ENCODE measurements at places on chromosomes 4 and X.

DNA sequence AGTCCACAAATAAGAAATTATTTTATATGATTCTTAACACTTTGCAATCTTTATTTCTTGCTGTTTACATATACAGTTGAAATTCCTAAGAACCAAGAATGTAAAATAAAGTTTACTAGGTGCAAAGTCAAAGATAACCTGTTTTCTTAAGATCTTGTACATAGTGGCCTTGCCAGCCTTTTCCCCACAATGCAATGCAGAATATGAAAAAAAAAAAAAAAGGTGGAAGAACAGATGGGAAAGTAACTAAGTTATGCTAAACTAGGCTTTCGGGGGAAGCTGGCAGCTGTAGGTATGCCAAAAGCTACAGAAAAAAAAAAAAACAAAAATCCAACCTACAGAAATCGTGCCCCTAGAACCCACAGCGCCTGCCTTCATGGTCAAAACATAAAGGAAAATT, 1588.4 kb downstream of the STIM2 start:
- no peak for DNase-seq

- DNase-seq = no peak
These were observed 63.4 kb downstream of the GPR50 start for GRCh38 chrX:151239751-151240150.

DNA sequence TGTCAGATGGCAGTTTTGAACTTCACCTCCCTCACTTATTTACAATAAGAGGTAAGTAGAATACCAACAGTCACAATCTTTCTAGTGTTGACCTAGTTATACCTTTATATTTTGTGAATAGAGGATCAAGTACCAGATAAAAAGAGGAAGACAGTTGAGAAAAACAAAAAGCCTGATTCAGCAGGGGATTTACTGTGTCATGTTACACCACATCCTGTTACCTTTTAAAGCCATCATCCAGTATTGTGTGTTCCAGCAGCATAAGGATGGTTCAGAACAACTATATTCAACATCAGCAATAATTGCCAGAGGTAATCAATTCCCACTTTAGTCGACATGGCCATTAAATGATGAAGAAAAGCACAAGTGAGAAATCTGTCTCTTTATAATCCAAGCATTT, 21.3 kb upstream of the CXCL6 start:
- no peak for DNase-seq

DNA sequence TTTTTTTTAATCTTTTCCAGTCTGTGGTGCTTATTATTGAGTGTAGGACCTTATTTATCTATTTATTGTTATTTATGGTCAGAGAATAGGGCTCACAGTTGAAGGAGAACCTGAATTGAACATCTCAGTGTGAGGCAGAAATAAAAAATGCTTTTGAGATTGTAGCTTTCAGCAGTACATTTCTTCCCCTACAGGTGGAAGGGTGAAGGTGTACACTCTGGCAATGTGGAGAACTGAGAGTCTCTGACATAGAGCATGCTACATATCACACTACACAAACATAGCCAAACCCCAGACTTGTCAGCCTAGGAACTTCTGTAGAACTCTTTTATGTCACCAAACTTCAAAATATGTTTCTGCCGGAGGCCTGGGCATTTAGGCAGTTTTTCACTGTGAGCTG, 140.2 kb downstream of the STIM2 start:
- no peak for DNase-seq

DNA sequence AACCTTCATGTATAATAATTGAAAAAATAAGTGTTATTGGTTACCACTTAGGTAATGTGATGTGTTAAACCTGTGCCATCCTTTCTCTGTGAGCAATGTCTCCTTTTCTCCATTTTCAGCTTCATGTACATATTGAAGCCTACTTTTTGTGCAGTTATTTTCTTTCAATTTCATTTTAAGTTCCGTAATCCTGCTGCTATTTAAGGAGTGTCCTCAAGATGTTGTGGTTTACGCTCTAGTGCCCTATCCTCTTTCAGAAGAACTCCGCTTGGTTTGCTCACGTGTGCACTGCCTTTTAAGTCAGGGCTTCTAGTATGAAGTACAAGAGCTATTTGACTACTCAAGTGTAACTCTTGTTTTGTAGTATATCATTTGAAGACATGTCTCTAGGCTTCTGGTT, 2253.2 kb upstream of the TENM3 start:
- DNase-seq = no peak

GRCh38 chr4:25401066-25401465, 24.0 kb downstream of the ANAPC4 start:
- DNase-seq = no peak

DNA sequence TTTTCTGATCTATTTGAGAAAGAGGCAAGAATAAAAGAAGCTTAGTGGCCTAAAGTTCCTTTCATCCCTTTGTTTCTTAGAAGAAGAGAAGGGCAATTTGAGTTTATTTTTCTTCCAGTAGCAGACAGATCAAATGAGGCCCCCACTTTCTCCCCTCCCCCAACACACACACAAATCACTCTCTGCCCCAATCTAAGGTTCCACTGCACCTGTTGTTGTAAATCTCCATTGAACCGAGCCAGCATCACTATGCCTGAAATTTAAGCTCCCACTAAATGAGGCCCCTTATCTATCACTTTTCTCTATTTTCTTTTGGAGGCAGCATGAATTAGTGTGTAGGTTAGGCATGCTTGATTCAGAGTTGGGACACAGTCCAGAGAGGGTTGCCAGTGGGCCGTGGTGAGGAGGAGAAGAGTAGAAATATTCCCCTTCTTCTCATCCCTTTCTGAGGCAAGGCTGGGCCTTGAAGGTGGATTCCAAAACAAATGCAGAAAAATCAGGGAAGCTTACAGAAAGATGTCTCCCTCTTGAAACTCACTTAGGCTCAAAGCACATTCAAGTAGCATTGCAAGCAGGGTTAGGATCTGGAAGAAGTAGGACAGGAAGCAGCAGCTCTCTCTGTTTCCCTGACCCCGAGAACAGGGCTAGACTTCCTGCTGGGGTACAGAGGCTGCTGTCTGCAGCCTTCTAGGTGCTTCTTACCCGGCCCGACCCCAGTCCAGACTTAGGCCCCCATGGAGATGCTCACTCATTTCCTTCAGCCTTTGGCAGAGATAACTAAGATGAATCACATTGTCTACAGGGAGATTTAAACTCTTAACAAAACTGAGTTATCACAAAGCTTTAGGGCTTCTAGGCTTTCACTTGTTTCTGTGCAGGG, 70.7 kb downstream of the RASL11B start:
- DNase-seq = no peak

DNA sequence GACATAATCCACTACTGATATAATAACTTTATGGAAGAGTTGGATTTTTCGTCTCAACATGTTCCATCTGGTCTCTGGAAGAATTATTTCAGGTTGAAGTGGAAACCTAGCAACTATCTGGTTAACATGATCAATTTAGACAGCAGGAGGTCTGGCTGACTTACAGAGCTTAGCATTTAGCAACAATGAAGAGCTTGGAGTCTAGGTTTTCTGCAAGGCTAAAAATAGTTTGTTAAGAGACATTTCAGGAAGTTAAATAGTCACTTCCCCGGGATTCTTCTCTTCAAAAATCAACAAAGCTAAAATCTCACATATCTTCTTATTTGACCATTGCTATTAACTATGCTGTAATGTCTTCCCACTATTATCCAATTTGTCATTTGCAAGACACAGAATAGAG, 418.6 kb upstream of the DIPK2B start:
- DNase-seq = no peak

DNA sequence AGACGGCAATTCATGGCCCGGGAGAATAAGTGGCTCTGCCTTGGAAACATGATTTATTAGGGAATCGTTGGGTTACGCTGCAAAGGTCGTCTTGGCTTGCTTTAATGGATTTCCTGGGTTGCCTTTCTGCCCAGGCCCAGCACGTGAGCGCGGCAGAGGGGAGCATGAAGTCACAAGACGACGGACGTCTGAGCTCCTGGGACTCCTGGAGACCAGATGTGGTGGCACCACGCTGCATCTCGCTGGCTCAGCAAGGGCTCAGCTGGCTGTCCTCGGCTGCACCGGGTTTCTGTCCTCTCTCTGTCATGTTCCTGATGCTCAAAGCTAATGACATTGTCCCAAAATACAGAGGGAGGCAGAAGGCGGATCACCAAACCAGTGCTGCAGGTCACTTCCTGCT, 61.2 kb downstream of the C4orf50 start:
- no peak for DNase-seq

- no peak for DNase-seq
These were observed 6.5 kb downstream of the TEX13D start for GRCh38 chrX:124338733-124339514.

DNA sequence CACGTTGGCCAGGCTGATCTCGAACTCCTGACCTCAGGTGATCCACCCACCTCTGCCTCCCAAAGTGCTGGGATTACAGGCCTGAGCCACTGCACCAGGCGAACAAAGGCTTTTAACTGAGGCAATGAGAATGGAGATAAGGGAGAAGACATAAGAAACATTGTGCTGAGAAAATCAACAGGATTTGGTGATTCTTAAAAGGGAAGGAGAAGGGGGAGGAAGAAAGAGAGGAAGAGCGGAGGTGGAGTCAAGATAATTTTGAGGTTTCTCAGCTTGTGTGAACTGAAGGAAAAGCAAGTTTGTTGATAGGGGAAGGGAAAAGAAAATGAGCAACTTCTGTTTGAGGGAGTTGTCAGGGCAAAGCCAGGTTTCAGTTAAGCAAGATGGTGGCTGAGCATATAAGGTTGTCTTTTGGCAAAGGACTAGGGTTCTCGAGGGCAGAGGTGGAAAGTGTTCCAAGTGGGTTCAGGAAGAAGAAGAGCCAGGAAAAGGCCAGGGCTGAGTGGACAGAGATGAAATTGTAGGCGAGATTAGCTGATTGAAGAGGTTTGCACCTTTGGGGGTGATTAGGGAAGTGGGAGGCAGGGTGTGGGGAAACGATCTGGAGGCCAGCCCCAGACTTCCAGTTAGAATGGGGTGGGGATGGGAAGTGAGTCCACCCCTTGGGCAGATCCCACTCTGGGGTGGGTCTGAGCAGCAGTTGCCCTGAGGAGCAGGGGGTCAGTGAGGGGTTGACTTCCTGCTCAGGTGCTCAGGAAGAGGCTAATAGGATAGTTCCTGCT, 7.8 kb downstream of the DOCK11 start:
- no peak for DNase-seq

DNA sequence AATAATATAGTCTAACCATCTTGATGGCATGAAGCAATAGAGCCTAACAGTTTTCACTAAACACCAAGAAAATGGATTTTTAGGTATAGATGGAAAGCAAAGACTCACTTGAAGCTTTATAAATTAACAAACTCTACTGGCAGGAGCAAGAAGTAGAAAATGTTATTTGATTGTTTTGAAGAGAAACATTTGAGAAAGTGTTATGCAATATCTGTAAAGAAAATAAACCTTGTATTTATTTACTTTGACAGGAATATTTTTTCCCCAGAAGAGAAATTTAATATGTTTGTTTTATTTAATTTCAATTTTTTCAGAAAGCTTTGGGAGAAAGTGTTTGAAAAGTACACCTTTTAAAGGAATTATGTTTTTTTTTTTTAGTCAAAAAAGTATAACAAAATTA, 139.0 kb downstream of the STIM2 start:
- no peak for DNase-seq

GRCh38 chr4:74516303-74516702, 71.4 kb downstream of the AREG start:
- no peak for DNase-seq

DNA sequence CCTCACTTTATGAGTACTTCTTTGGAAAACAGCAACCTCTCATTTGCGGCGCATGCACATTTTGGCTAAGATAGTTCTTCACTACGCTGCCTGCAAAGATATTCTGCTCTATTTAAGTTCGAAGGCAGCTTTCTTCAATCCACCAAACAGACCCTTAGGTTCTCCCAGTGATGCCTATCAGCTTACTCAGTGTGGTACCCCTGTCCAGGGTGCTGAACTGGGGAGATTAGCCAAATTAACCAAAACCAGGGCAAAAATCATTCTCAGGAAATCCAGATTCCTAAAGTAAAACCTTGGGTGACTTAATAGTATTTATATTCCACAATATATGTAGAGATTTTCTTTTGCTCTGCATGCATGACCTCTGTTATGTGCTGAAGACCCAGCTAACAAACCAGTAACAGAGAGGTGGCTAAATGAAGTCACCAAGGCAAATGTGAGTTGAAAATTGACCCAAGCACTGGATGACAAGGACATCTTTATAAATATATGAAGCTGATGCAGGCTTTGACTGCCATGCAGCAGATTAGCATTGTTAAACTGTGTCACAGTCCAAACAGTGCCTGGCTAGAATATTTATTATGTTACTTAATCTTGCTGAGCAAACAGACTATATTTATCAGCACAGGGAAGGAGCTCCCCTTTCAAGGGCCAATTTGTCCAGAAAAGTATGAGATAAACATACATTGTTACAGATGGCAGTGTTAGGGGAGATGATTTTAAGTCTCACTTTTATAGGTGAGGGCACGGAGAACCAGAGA, 418.2 kb downstream of the STIM2 start:
- no peak for DNase-seq

GRCh38 chr4:46830971-46831454, 78.0 kb downstream of the COX7B2 start:
- no peak for DNase-seq

GRCh38 chr4:138561906-138562305, 319.8 kb upstream of the SLC7A11 start:
- DNase-seq = no peak

- DNase-seq = no peak
These were observed 12.3 kb upstream of the NAA11 start for GRCh38 chr4:79338148-79338547.

DNA sequence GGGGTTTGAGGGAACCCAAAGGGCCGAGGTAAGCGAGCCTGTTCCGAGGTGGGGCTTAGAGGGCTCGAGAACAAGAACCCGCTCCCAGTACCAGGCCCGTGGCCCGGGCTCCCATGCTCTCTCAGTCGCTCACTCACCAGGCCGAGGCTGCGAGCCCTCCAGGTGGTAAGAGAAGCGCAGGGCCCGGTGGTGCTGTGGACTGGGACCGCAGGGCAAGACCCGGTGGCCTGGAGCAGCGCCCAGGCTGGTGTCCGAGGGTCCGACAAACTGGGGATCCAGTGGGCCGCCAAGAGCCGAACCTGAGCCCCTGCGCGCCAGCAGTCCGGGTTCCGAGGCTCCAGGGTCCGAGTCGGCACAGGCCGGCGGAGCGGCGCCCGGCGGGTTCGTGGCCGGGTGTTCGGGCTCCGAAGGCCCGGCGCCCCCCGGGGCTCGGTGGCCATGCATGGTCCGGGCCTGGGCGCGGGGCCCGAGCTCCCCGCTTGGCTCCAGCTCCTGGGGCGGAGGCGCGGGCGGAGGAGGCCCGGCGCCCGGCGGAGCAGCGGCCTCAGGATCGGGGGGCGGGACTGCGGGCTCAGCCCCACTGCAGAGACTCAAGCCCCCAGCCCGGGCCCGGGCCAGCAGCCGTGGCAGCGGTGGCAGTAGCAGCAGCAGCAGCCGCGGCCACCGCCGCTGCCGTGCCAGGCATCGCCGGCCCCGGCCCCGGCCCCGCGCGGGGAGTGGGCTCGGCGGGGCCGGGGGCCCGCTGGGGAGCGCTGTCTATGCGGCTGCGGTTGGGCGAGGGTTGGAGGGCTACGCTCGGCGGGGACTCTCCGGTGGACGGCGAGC, 833 bp downstream of the FGD1 start:
- no peak for DNase-seq

DNA sequence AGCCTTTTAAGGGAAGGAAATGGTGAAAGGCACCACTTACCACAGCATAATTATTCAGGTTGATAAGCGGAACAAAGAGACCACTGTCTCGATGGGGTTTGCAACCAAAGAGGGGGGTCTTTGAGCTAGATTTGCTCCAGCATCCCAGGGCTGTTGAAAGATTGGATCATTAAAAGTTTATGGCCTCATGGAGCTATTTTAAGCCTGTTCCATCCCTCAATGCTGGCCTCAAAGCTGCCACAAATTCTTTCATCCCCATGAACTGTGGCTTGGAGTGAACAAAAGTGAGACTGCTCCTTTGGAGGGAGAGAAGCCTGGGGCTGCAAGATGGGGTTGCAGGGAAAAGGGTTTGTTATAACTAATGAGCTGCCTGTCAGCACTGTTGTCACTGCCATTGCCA, 209.8 kb downstream of the RTL9 start:
- DNase-seq = no peak
